Ureter (tissue), 1 donor: ENCODE measurements at places on chromosomes 7 and 10.

GRCh38 chr7:138924501-138925225 lies 56.5 kb downstream of the KIAA1549 start:
- no peak for DNase-seq

DNA sequence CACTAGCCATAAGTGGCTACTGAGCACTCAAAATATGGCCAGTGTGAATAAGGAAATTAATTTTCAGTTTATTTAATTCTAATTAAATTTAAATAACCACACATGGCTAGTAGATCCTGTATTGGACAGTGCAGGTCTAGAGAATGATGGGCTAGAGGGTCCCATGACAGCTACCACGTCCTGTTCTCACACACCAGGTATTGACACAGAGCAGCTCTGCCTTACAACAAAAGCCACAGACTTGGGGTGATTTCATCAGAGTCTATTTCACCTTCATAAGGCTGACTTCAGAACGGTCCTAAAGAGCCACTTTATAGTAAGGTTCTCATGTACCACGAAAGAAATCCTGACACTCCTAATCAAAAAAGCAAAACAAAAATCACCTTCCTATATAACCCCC lies 111.3 kb downstream of the UBE2H start:
- DNase-seq: no peak

DNA sequence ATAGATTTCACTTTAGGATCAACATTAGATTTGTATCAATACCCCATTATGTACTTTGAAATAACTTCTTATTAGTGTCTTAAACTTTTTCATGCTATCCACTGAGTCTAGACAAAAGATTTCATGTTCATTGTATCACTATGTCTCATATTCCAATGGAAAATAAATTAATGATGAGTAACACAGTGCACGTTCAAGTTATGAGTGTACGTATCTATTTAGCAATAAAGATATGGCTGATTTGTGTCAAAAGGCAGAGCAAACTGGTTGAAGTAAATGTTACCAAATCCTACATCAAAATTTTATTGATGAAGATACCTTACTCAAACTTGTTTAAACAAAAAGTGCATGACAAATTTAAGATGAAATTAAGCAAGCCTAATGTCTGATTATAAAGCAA lies 102.4 kb downstream of the SEMA3E start:
- no peak for DNase-seq

- DNase-seq: no peak
Measured at GRCh38 chr10:31745612-31746376, 182.8 kb downstream of the ARHGAP12 start.

GRCh38 chr10:72126184-72126871 lies 38.0 kb upstream of the SPOCK2 start:
- DNase-seq: no peak

DNA sequence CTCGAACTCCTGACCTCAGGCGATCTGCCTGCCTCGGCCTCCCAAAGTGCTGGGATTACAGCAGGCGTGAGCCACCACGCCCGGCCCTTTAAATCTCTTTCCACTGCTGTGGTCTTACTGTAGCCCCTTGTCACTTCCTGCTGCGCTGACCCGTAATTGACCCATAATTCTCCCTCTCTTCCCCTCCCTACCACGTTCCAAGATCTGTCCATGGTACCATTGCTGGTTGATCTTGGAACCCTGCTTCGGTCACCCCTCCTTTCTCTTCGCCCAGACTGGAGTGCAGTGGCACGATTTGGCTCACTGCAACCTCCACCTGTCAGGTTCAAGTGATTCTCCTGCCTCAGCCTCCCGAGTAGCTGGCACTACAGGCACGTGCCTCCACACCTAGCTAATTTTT lies 6.5 kb downstream of the POR start:
- DNase-seq: no peak

DNA sequence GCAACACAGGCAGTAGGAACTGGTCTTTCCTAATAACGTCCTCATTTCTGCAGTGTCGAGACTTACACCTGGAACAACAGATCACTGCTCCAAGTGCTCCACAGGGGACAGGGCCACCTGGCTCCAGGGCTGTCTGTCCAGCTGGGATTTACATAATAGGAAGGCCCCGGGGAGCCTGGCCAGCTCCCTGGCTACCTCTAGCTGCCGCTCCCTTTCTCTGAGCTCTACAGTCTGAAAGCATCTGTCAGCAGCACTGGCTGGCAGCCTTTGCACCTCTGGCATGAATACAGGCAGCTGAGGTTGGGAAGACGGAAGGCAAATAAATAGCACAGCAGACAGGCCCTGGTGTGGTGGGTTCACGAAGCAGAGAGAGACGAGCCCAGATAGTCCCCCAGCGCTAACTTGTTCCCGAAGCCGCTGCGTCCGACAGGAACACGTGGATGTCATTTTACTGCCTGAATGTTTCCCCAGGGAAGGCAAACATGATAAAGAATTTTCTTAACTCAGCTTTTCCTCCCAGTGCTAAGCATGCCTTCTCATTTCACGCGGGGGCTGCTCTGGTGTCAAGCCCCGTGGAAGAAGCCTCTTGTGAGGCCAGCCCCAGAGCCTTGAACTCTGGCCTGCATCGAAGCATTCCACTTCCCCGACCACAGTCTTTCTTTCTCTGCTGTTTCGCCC lies 105.4 kb downstream of the ITIH5 start:
- peak; percentile 60 for DNase-seq

DNA sequence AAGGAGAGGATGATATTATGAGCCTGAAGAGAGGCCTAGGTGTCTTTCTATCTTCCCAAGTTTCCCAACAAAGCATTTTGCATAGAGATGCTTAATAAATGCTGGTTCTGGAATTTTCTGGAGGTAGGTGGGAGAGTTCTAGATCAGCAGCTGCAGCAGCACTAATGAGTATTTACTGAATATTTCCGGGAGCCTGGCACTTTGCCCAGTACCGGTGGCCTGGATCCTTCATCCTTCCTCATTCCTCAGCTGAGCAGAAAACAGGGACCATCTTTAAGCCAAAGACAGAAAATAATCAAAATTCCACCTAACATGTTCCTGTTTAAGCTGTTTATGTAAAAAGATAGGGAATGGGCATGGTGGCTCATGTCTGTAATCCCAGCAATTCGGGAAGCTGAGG lies 813.2 kb upstream of the AUTS2 start:
- no peak for DNase-seq

GRCh38 chr10:88608052-88608732 lies 21.6 kb downstream of the LIPJ start:
- no peak for DNase-seq
